ENCODE measurements at places on chromosomes 13 and 19.

DNA sequence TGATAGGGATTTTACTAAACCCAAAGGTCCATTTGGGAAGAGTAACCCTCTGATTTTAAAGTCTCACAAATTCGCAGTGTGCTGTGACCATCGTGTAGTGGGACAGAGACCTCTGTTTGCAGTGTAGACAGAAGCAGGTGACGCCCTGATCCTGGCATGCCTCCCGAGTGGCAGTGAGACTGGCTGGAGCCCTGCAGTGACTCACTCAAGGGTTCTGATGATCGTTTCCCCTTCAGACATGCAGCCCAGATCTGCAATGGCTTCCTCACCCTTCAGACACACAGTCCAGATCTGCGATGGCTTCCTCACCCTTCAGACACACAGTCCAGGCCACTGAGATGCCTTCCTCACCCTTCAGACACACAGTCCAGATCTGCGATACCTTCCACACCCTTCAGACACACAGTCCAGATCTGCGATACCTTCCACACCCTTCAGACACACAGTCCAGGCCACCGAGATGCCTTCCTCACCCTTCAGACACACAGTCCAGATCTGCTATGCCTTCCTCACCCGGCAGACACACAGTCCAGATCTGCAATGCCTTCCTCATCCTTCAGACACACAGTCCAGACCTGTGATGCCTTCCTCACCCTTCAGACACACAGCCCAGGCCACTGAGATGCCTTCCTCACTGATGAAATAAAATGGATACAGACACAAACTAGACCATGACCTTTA, 125.2 kb downstream of the ATP11A start:
- DNase-seq, result no peak

GRCh38 chr19:984165-984967, at the start of gene WDR18:
Gene WDR18 (plus strand): TSS chr19:984345. CDS start chr19:984354, 9 bp downstream.
- DNase-seq, result peak; percentile 88

DNA sequence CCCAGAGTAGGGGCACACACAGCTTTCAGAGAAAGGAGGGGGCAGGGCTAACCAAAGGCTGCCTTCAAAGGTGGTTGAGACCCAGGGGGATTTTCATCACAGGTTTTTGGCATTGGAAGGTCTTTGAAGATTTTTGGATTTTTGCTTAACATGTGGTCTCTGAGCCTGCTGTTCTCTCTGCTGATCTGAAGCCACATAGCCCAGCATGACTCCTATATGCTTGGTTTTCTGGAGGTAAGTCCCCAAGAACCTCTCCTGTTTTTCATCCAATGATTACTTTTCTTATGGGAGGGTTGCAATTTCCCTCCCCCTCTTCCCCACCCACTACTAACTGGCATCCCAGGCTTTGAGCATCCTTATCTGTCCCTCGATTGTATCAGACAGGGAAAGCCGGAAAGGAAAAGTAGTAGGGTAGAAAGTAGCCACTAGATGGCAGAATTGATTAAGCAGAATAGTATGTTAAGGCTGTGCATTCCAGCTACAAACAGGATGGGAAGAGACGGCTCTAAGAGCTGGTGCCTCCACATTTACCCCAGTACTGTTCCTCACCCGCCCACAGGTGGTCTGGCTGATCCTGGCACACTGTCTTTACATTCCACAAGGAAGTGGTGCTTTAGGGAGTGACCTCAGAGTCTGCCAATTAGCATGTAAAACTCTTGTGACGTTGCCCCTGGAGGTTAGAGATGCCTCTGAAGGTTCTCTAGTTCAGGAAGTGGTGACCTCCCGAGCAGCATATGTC, 218.9 kb upstream of the EDNRB start:
- peak; percentile 60 for DNase-seq

DNA sequence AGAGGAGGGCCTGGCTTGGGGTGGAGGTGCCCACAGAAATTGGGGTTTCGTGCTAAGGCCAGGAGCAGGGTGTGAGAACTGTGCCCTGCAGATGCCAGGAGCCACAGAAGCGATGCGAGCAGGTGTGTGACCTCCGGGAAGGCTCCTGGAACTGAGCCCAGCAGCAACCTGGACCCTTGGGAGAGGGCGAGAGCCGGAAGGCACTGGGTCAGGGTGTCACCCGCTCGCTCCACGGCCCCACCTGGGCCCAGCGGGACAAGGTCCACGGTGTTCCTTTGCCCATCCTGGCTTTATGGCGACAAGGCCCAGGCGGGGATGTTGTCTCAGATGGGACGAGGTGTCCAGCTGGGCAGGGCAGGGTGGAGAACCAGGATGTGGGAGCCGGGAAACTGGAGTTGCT, 4.2 kb downstream of the MISP start:
- DNase-seq, result no peak

GRCh38 chr19:55440411-55441105, 2.5 kb downstream of the SHISA7 start:
- DNase-seq, result no peak

DNA sequence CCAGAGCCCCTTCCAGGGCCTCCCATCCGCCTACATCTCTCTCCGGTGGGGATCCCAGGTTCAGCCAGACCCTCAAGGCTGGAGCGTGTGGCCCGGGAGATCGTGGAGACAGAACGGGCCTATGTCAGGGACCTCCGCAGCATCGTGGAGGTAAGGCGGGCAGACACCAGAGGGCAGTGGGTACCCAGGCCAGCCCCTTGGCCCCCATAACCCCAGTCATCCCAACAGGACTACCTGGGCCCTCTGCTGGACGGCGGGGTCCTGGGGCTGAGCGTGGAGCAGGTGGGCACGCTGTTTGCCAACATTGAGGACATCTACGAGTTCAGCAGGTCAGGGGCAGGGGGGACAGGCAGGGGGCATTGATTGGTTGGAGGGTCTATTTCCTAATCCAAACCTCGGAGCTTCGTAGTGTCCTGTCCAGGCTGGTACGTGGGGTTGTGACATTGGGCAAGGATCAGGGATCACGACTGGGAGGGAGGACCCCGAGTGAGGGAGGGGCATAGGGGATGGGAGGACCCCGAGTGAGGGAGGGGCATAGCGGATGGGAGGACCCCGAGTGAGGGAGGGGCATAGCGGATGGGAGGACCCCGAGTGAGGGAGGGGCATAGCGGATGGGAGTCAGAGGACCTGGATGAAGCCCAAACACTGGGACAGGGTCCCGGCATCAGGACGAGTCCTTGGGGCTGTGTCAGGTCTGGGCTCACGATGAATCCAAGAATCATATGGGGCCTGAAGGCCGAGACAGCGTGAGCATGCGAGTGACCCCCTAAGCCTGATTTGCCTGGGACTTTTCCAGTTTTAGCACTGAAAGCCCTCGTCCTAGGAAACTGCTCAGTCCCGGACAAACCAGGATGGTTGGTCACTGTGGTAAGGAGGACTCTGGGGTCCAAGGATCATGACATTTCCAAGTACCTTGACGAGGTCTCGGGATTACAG, 2.9 kb downstream of the PLEKHG2 start:
- no peak for DNase-seq

- DNase-seq, result no peak
Measured at GRCh38 chr13:112668924-112669323, 20.9 kb upstream of the ATP11A start.

DNA sequence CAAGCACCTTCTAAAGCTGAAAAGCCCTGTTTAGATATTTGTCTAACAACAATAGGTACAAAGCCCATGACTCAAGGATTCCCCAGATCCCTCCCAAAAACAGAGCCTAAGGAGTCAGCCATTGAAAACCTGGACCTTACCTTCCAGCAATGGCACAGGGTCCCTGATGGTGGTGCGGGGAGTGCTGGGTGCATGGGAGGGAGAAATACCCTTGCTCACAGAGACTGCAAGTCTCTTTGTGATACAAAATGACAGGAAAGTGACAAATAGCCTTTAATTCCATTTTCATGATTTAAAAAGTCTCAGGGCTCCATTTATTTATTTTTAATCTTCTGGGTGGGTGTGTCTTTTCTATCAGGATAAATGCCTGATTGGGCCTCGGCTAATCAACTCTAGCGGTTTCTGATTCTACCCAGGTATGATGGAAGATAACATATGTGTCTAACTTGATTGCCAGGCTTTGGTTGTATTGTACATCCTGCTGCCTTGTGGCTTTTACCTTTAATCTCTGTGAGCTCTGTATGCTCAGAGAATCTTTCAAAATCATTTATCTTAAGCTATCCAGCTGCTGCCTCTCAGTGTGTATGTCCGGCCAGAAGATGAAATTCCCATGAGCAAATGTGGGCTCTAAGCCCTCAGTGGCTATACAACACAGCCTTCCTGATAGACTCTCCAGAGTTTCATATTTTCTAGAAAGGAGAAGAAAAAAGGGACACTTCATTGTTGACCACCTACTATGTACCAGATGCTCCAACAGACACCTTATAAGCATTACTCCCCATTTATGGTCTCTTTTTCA, 54.6 kb upstream of the FAM124A start:
- DNase-seq, result no peak

DNA sequence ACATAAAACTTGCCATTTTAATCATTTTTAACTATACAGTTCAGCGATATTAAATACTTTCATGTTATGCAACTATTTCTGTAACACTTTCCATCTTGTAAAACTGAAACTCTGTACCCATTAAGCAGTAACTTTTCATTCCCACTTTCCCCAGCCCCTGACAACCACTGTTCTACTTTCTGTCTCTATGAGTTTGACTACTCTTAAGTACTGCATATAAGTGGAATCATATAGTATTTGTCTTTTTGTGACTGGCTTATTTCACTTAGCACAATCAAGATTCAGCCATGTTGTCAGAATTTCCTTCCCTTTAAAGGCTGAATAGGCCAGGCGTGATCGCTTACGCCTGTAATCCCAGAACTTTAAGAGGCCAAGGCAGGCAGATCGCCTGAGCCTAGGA, 56.2 kb downstream of the ARHGAP35 start:
- no peak for DNase-seq

DNA sequence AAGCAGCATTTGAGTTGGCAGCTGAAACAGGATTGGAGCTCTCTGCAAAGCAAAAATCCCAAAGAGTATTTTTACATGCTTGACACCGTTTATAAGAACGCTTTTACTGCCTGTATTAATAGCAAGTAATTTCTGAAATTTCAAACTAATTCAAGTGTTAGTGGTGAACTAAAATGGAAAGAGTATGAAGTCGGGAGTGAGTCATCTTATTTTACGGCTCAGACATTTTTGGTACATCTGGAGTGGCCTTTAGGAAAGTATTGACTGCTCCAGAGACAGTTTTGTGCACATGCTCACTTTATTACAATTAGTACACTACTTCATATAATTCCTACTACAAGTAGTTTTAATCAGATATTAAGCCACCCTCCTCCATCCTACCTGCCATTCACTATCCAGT, 167.4 kb downstream of the SLITRK6 start:
- no peak for DNase-seq

DNA sequence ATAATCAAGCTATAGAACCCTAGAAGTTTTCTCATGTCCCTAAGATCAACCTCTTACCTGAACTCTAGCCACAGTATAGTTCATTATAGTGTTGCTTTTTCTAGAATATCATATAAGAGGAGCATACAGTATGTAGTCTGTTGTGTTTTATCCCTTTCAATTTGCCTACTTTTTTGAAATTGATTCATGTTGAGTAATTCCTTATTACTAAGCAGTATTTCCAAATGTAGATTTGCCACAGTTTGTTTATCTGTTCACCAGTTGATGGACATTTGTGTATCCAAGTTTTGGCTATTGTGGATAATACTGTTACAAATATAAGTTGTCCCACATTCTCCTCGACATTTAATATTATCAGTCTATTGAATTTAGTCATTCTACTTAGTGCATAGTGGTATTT, 138.0 kb downstream of the LMO7 start:
- DNase-seq, result no peak
